CD4-positive, alpha-beta T cell treated with Interferon alpha-2 for 1 hour (primary cell): ENCODE measurements at places on chromosomes 1 and 21.
A peak's percentile ranks its signal among the peaks of the same experiment; 100 is the strongest.

DNA sequence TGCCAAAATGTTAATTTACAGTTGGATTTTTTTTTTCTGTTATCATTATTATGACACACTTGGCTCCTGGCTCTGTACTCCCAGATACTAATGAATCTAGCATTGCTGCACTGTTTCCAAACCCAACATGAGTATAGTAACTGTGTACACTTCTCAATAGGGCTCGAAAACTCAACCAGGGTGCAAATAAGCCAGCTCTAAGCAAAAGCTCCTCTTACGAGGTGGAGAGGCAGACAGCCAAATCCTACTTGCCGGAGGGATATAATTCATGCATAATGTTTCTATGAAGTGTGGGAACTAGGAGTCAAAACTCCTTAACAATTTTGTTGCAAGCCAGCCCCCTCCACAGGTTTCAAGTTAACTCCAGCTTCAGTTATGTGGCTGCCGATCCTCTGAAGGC, 510.4 kb upstream of the ZP4 start:
- no peak for DNase-seq

DNA sequence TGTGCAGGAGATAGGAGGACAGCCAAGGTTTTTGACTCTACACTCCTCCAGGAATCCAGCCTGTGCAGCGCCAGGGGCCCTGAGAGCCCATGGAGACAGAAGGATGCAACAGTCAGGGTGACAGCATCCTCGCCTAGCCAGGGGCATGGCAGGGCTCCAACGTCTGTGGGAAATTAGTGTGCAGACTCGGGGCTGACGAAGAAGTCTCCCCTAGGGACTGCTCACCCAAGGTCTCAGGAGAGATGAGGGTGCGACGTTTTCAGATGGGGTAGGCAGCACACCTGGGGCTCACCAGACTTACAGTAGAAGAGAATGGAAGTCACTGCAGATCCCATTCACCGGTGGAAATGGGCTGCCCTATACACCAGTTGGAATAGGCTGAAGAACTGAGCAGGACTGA, 241.7 kb downstream of the SETD4 start:
- no peak for DNase-seq

DNA sequence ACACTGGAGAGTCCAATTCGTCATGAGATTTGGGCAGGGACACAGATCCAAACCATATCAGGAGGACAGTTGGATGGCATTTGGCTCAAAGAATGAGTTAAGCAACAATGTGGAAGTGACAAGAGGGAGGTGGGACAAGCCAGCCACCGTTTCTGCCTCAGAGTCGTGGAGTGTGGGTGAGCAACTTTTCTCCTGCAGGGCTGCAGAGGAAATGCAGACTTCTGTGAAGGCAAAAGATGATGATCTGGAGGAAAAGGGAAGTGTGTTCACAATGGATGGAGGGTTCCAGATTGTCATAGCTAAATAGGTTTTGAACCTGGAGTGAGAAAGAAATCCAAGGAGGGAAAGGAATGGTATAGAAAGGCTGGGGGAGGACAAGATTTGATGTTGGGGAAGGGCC, 16.4 kb upstream of the KANK4 start:
- DNase-seq: no peak

DNA sequence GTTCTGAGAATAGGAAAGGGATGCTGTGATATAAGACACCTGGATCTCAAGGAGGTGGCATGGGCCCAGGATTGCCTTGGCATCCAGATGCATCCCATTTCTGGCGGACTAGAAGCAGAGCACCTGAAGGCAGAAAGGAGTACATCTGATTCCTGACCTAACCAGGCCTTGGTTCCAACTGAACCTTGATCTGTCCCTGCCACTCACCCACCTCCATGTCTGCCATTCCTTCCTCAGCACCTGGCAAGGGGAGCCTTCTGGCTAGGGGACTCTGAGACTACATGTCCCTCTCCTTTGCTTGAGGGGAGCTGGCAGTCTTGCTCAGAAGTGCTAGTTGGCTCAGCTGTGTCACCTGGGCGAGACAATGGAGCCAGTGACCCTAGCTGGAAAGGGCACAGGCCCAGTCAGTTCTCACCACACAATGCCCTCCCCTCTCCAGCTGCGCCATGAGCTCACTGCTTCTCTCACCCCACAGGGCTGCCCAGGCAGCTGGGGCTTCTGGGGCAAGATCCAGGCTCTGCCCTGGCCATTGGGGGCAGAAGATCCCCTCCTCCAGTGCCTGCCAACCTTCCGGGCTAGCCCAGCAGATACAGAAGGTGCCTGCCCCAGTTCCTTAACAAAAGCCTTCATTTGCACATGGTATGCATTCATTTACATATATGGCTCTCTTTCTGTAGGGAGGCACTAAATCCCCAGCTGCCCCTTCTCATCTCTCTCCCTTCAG, 2.9 kb downstream of the IGSF8 start:
- DNase-seq: no peak

- no peak for DNase-seq
Measured at GRCh38 chr1:87305151-87305550, 23.5 kb upstream of the LMO4 start.

DNA sequence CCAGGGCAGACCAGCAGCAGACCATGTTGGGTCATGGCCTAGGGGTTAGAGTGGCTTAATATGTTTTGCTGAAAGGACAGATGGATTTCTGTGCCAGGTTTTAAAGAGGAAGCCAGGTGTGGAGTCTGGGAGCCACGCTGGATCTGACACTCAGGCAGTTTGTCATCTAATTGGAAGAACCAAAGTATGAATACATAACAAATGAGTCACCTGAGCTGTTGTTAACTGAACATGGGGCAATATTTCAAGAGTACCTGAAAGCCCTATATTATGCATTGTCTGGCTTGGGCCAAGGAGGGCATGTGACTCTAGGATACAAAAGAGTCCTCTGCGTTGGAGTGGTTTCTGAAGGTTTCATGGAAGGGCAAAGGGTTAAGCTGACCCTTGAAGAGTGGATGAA, 70.6 kb downstream of the LMO4 start:
- no peak for DNase-seq

DNA sequence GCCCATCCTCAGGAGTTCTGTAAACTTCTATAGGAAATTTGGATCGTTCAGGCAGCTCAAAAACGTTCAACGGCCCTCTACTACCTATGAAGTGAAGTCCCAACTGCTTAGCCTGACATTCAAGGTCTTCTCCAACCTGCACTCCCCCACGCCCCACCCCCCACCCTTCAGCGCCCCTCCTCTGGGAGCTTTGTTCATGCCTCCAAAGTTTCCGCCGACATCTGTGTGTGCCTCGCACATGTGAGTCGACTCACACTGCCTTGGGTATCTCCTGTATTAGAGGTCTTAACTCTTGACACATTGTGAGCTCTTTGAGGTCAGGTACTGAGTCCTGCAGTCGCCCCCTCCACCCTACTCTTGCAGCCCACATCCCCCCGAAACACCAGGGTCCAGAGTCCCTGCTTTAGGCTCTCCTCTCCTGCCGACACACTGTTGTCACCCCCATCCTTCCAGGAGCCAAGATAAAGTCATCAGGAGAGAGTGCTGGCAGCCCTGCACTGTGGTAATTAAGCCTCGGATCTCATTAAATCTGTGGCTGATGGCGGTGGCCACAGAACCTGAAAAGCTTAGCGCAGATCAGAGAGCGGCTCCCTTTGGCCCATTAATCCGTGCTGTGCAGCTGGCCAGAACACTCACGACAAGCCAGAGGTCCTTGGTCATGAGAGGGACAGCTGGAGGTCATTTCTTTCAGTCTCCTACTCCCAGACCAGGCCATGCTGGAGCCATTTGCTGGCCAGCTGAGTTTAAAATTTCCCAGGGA, 1.4 kb upstream of the PAFAH2 start:
- no peak for DNase-seq

DNA sequence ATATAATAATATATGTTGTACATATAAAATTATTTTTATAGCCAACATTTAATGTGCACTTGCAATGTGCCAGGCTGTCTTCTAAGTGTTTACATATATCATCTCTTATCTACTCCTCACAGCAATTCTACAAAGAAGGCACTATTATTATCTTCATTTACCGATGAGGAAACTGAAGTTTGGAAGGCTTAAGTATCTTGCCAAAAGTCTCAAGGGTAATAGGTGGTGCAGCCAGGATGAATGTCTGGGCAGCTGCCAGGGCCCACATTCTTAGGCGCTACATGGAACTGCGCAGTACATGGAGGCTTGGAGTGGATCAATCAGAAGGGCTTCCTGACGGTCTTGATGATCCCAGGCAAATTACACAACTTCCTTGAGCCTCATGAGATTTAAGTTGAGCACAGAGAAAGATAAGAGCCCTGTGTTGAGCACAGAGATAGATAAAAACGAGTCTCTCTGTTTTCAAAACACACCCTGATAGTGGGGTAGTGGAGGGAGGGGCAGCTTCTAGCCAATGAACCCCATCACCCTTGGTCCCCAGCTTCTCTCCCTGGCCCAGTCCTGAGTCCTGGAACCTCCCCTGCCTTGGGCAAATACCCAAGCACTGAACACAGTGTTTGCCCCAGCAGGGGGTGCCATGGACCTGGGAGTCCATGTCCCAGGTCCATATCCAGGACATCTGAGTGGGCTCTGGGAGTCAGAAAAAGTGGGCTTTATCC, 9.2 kb downstream of the POU3F1 start:
- no peak for DNase-seq

DNA sequence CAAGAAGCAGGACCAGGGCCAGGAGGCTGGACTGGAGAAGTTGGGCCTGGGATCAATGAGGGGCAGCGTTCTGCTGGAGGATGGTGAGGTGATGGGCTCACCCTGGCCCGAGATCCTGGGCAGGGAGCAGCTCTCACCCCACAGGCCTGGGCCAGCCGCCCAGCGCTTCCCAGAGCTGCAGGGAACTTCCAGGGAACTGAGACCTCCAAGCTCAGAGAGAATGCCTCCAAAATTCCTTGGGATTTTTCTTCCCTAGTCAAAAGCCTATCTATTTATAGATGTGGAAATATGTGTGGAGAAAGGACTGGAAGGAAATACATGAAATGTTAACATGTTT, 121.2 kb downstream of the SPSB1 start:
- no peak for DNase-seq

DNA sequence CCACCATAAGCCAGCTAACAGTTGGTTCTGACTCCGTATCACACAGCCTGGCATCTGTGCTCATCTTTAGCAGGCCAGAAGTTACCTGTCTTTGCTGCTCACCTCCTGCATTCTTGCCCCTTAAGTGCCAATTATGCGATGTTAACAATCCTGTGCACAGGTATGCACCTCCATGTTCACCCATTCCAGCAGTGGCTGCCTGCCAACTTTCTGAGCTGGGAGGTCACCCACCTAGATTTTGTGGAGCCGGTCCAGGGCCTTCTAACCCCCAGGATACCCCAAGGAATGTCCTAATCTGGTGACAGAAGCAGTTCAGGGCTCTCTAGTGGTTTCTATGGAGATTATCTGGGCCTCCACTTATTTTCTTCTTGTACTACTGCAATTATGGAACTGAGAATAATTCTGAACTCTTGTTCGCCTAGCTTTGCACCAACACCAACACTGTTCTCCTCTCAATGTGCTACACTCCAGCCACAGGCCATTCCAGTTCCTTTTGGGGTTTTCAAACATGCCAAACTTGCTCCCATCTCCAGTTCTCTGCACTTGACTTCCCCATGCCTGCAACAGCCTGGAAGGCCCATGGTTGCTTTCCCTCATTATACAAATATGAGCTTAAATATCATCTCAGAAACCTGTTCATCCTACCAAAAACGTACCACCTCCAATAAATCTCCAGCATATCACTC, 9.0 kb downstream of the BCAR3 start:
- DNase-seq: no peak

GRCh38 chr1:53826367-53826766, 11.7 kb downstream of the NDC1 start:
- DNase-seq: no peak

- no peak for DNase-seq
Measured at GRCh38 chr1:219924342-219924741, 4.0 kb downstream of the SLC30A10 start.

DNA sequence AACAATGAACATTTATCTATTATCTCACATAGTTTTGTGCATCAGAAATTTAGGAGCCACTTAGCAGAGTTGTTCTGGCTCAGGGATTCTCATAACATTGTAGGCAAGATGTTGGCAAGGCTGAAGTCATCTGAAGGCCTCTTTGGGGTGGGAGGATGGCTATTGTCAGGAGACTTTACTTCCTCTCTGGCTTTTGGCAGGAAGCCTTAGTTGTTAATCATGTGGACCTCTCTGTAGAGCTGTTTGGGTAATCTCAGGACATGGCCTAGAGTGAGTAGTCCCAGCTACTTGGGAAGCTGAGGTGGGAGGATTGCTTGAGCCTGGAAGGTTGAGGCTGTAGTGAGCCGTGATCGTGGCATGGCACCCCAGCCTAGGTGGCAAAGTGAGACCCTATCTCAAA, 40.2 kb downstream of the RASAL2 start:
- DNase-seq: no peak

GRCh38 chr1:7942214-7942921, 1.7 kb upstream of the TNFRSF9 start:
- DNase-seq: peak; percentile 58

DNA sequence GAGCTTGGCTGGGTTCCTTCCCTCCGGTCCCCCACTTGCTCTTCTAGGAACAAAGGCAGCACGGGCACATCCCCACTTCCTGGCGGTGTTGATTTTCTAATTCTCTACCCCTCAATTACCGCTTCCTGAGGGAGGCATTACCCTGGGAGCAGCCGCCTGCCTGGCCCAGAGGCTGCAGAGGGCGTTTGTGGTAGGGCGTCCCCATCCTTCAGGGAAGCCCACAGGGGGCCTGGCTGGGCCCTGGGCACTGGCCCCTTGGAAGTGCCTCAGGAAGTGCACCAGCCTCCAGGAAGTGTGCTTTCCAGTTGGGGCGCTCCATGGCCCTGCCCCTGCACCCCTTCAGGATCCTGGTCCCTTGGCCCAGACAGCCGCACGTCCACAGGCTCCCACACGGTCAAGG, 42.1 kb upstream of the CASZ1 start:
- no peak for DNase-seq

DNA sequence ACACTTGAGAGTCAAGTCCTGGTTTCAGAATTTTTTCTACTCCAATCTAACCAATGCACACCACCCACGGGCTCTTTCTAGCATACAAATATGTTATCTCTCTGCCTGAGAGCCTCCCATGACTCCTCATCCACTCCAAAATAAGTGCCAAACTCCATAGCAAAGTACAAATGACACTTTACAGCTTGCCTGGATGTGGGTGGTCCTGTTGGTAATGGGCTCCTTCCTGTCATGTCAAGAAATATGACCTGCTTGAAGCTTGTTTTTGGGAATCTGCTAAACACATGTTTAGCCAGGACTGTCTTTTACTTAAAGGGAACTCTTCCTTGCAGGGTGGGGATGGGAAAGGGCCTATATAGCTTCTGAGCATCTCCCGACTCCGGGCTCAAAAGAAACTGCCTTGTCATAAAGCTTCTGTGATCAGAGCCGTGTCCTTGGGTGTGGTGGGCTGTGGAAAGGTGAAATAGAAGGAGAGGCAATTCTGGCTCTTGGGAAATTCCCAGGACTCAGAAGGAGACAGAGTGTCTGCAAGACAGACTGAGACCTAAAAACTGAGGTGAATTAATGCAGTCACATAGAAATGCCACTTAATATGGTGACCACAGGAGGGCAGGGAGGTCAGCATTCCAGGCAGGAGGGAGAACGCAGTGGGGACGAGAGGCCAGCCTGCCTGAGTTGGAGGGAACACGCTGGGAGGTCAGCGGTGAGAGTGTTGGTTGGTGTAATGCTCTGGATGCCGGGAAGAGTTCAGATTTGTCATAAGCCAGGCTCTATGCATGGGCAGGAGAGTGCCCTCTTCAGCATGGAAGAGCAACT, 6.1 kb upstream of the IGFN1 start:
- no peak for DNase-seq
